ENCODE measurements at places on chromosomes 6 and 20.

- peak; percentile 90 for DNase-seq
Measured at GRCh38 chr20:39048000-39048696, 86.0 kb downstream of the DHX35 start.

- no peak for DNase-seq
Measured at GRCh38 chr6:107495971-107496370, 6.1 kb downstream of the SOBP start.

- DNase-seq: peak; percentile 36
Measured at GRCh38 chr6:158863646-158864045, 44.5 kb upstream of the EZR start.

GRCh38 chr20:17233626-17234025, 6.8 kb downstream of the PCSK2 start:
- no peak for DNase-seq

GRCh38 chr20:44485078-44485829, 9.6 kb downstream of the TTPAL start:
- DNase-seq: no peak

- DNase-seq: no peak
Measured at GRCh38 chr20:23013429-23013828, 21.7 kb upstream of the SSTR4 start.

- DNase-seq: no peak
Measured at GRCh38 chr6:76326871-76327270, 254.4 kb upstream of the IMPG1 start.

- no peak for DNase-seq
Measured at GRCh38 chr6:12162213-12162612, 127.9 kb upstream of the EDN1 start.

DNA sequence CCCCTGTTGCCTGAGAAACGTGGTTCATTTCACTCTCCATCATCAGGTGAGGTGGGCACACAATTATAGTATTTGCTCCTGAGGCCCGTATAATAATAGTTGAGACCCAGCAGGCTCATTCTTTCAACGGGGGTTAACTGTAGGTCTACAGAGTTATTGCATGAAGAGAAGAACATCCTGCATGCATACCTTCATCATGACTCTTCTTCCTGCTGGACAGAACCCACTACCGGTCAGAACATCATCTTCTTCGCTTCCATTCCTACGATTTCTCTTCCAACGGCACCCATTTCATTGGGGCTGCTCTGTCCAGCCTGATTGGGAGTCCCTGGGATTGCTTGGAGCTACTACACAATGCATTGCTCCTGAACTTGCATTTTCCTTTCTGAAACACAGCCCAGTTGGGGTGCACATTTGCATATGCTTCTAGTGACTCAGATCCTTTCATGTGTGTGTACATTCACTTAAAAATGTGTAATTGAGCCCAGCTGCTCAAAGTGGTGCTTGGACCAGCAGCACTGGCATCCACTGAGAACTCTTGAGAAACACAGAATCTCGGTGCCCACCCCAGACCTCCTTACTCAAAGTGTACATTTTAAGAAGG, 57.4 kb downstream of the SLC24A3 start:
- no peak for DNase-seq

DNA sequence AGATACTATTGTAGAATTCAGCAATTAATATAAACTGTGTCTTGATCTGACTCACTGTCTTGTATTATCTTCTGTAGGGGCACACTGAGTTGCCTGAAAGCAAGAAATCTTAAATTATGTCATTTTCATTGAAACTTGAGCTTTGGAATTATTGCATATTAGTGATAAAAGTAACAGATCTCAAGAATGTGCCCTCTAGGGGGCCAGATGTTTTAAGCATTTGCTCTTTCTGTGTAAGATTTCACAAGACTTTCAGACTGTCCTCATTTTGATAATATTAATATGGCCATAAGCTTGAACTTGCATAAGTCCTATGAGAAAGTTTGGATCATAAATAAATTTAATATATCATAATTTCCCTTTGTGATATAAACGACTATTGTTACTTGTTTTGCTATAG, 55.5 kb upstream of the MYO6 start:
- DNase-seq: peak; percentile 4

DNA sequence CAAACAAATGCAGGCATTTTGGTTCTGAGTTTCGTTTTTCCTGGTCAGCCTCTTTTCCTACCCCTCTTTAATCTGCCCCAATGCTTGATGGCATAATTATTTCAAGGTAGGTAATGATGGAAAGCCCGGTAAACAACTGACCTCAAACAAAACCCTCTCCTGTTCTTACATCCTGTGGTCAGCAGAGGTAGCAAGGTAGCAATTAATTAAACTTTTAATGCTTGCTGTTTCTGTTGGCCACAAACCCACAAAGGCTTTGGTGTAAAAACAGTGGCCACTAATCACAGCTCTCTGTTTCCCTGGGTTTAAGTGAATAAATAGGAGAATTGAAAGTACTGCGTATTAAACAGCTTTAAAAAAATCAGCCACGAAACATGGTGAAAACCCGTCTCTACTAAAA, 261.5 kb upstream of the SOX4 start:
- DNase-seq: no peak

DNA sequence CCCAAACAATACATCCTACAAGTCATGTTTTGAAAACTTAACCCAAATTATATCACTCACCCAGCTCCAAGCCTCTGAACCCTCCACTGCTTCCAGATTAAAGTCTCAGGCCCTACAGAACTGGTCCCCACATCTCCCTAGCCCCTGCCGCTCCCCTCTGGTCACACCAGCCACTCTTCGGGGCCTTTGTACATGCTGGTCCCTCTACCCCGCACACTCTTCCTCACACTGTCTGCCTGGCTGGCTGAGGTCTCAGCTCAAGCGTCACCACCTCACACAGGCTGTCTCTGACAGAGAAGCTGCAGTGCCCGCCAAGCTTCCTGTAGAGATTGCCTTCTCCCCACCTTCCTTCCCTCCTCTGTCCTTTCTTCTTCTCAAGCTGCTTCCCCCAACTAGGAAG, 192.4 kb downstream of the PREX1 start:
- no peak for DNase-seq

- DNase-seq: no peak
Measured at GRCh38 chr6:113411011-113411410, 446.1 kb upstream of the MARCKS start.

GRCh38 chr20:32352121-32352720, 5.9 kb upstream of the ASXL1 start:
- DNase-seq: no peak

GRCh38 chr20:23203951-23204730, 118.0 kb upstream of the CD93 start:
- no peak for DNase-seq

GRCh38 chr20:64099086-64099786, 8.1 kb downstream of the NPBWR2 start:
- no peak for DNase-seq

DNA sequence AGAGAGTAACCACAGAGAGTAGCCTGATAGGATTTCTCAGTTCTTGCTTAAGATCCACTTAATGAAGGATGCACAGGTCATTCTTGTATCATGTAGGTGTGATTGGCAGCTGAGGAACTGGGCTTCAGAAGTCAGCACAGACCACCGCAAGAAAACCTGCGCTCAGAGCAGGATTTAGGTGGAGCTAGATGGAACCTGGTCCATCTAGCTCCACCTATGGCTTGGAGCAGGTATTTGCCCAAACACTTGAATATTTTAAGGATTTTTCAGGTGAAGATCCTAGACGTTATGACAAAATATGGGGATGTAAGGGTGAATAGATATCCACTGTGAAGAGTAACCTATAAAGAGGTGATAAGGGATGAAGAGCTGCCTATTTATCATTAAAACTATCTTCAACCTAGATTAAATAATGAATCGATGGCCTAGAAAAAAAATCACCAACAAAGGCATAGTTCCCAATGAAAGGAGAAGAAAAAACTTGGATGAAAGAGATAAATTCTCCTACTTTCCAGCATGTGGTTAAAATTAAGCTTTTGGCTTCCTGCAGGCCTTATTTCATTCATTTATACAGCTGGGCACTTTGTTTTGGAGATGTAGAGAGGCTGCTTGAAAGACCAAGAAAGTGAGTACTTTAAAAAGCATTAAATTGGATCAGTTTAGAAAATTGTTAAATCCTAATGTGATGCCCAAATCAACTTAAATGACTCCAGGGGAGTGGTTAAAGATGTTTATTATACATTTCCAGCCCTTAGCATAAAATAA, 778.4 kb upstream of the GJE1 start:
- no peak for DNase-seq

- DNase-seq: no peak
Measured at GRCh38 chr20:4068708-4069107, 53.4 kb upstream of the RNF24 start.

- DNase-seq: no peak
Measured at GRCh38 chr20:7692478-7692877, 247.8 kb downstream of the HAO1 start.

GRCh38 chr20:13953227-13953626, 37.2 kb downstream of the SEL1L2 start:
- no peak for DNase-seq

- no peak for DNase-seq
Measured at GRCh38 chr6:167493976-167494697, 169.3 kb downstream of the TTLL2 start.

GRCh38 chr20:54086507-54087039, 16.2 kb upstream of the BCAS1 start:
- DNase-seq: no peak

GRCh38 chr6:11672669-11673068, 105.9 kb downstream of the ADTRP start:
- no peak for DNase-seq

DNA sequence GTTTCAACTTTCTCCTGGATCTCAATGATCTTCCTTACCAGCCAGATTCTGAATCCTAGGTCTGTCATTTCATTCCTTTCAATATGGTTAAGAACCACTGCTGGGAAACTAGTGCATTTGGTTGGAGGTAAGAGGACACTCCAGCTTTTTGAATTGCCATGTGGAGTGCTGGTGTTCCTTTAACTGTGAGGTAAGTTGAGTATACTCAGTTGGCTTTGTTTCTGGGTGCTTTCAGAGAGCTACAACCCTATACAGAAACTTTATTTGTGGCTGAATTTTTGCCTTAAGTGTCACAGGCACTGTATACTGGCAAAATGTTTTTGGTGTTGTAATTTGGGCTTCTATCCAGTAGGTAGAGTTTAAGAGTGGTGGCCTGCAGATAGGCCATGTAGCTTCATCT, 175.8 kb downstream of the TBC1D32 start:
- DNase-seq: no peak

DNA sequence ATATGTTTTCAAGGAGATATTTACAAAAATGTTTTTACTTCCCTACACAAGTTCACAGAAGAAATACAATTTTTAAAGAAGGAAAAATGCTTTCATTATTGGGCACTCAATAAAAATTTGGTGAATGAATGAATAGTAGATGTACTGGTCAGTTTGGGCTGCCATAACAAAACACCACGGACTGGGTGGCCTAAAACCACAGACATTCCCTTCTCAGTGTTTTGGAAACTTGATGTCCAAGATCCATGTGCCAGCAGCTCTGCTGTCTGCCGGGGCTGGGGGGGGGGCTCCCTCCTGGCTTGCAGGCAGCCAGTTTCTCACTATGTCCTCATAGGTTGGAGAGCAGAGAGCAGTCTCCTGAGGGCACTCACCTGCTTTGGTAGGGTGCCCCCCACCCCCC, 62.0 kb downstream of the FAM120B start:
- DNase-seq: no peak

DNA sequence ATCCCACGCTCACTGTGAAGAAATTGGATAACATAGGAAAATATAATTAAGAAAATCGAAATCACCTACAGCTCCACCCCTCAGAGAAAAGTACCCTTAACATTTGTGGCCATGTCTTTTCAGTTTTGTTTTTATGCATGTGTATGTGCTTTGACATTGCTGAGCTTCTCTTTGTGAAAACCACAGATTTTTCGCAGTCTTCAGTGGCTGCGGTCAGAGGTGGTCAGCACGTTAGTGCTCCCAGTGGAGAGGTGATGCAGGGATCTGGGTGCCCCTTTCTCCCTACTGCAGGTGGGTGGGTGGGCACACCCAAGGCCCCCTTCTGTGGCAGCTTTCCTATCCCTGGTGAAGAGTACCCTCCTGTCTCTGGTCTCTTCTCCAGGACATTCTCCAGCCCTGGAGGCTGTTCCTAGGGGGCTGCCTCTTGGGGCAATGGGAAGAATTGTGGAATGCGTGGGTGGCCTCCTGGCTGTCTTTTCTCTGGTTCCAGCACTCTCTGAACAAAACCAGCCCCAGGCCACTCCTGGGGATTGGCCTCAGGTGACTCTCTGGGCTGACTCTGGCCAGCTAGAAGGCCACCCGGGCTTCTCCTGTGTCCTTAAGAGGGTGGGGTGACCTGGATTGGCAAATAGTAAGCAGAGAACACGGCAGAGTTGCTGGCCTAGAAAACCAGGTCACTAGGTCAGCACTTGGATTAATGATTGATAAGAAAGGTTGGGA, 49.8 kb upstream of the FANCE start:
- DNase-seq: no peak

DNA sequence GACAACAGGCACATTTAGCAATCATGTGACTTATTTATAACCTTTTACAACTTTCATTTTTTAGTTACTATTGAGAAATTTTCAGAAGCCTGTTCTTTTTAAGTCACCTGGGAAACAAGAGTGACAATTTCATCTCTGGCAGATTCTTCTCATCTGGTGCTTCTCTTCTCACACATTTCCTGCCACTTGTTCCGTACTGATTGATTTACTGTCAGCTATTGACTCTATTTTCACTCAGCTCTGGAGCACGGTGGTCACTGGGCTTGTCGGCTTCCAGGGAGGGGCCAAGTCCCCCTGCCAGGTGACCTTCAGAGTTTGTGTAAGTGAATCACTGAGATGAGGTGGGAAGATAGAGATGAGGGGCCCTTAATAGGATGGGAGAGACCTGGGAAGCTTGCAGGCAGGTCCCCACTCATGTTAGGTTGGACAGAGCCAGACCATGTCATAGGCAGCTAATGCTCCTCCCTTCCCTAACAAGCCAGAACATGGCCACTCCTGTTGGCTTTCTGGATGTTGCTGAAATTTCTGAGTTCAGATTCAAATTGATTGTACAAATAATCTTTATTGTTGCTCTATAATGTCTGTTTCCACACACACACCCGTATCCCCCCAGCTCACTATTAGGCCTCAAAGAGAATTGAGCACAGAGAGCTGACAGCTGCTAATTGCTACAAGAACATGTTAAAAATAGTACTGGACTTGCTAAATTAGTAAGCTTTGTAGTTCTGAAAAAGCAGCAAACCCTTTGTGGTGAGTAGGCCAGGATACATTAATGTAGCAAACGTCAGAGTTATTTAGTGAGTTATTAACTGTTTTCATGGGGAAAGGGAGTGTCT, 13.3 kb downstream of the DUSP22 start:
- DNase-seq: no peak

Measured in hepatic stellate cell (primary cell).